Stimulated activated CD4-positive, alpha-beta T cell treated with anti-CD3 and anti-CD28 coated beads, Interleukin-2, amount 100 ng/mL, for 24 hours (primary cell): ENCODE measurements at places on chromosomes 7 and 10.

DNA sequence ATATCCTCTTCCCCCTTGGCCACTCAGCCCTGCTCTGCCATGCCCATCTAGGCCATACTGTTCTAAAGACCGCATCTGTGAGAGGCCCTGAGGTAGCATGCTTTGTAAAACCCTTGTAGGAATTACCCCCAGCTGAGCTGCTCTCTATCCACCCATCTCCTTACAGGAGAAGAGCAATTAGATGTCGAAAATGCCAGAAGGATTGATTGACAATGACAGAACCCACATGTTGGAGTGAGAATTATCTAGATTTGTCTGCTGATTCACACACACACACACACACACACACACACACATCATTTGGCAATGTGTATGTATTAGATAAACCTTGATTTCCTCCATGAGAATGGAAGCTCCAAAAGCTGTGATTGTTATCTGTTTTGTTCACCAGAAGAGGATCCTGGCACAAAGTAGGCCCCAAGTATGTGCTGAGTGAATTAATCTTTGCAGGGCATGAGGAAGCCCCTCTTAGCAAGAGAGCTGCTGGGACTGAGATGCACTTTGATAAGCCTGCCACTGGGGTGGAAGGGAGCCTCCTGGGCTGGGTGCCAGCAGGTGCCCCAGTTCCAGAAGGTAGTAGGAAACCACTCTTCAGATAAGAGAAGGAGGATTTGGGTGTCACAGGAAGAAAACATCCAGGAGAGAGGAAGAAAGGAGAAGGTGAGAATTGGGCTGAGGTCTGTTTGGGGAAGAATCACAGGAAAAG is 187.5 kb upstream of the ADO start:
- peak; percentile 10 for DNase-seq

DNA sequence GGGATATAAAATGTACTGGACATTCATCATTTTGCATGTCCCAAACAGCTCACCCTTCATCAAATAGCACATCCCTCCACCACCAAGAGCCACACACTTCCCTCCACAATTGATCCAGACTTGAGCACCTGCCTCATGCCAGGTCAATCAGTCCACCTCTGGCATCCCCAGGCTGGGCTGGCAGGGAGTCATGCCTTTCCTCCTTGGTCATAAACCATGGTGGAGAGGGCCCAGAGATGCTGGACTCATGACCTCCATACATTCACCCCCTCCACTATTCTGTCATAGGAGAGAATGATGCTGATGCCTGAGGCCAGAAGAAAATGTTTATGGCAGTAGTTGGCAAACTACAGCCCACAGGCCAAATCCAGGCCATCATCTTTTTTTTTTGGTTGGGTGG is 16.1 kb upstream of the GDF10 start:
- DNase-seq, result no peak

DNA sequence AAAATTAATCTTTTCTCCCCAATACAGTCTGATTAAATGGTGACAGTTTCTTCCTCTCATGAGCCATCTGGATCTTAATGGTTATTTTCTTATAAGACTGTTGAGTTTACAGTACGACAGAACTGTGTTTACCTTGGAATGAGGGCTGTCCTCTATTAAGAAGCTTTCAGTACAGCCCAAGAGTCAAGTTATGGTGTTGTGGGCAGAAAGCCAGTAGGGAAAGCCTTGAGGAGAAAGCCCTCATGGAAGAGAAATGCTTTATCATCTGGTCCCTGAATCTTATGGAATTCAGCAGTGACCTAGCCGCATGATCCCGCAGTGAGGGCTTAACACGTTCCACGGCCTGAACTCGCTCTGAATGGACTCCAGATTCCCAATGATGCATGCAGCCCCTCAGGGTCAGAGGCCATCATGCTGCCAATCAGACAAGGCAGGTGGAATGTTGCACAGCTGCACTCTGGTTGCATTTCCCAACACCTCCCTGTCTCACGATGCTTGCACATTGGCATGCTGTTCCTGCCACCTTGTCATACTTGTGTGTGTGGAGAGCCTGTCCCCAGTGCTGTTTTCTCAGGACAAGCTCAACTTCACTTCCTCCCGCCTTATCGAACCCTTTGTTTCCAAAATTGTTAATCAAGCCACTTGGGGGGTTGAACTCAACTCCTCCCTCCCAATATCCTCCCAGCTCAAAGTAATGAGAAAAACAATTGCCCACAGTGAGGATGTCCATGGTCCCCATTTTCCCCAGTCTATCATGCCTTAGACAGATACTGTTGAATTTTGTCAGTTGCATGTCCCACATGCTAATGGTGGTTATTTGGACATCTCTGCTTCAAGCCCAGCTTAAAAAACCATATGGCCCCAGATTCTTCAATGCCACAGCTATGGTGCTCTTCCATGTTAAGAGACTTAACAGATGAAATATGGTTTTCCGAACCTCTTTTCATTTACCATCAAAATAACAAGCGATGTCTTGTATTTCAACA is 211.1 kb upstream of the TCF7L2 start:
- no peak for DNase-seq

GRCh38 chr7:1031716-1032455 is 12.5 kb upstream of the GPR146 start:
- DNase-seq, result no peak
